ENCODE measurements at places on chromosomes 5 and 9. TPM values are rescaled to one million over a fixed set of nuclear protein-coding genes. Genes with fewer than 3 reads are reported as not detected.

The TEX48 gene
- total RNA-seq: not detected

The C5 gene
- total RNA-seq: 0.42 TPM

- DNase-seq: no peak
Measured at GRCh38 chr5:65699338-65699737, 22.6 kb downstream of the SGTB start.

DNA sequence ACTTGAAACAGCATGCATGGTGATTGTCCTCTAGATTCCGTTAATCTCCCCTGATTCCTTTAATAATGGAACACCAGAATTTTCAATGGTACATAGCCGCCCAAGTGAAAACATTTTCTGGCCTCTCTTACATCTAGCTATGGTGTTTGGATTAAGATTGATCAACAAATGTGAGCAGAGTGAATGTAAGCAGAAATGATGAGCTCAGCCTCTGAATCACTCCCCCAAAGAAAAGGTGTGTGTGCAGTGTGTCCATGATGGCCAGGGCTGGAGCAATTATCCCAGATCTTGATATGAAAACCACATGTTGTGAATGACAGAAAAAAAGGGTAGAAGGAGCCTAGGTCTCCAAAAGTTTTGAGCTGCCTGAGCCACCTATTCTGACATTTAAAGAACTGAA lies 55.3 kb downstream of the OR2K2 start:
- DNase-seq: no peak

The LOX gene
- 0.09 TPM for total RNA-seq

DNA sequence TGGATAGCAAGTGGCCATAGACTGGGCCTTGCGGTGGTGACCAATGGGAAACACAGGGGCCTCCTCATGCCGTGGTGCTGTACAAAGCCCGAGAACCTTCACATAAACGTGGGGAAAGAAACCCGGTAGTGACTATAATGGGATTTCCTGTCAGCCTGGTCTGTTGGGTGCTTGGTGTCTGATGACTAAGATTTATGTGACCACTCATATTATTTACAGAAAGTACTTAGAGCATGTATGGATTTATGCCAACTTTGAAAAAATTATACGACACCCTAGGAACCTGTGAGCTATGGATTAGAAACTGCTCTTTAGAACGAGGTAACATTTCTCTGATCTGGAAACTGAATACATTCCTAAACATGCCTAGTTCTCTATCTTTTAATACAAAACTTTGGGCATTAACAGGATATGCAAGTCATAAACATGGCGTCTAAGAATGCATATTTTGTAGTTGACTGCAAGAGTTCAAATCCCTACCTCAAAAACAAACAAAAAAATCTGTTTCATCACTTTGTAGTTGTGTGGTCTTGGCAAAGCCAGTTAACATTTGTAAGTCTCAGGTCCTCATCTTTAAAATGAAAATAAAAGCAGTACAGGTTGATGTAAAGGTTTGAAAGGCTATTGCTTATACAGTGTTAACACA lies 85.4 kb downstream of the TMEM167A start:
- no peak for DNase-seq

- no peak for DNase-seq
Measured at GRCh38 chr5:163631856-163632255, 126.4 kb downstream of the MAT2B start.

All from K562 (cell line).